Foreskin keratinocyte (primary cell): ENCODE measurements at places on chromosomes 7 and 10. TPM values are rescaled to one million over a fixed set of nuclear protein-coding genes. Genes with fewer than 3 reads are reported as not detected.

DNA sequence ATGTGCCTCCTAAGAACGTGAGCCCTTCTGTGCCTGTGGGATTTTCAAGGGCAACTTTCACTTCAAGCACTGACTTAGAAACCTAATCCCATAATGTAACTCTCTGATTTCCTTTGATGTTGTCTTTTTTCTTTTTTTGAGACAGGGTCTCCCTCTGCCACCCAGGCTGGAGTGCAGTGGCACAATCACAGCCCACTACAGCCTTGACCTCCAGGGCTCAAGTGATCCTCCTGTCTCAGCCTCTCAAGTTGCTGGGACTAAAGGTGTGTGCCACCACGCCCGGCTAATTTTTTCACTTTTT, 64.4 kb upstream of the GSDME start:
- no peak for DNase-seq

DNA sequence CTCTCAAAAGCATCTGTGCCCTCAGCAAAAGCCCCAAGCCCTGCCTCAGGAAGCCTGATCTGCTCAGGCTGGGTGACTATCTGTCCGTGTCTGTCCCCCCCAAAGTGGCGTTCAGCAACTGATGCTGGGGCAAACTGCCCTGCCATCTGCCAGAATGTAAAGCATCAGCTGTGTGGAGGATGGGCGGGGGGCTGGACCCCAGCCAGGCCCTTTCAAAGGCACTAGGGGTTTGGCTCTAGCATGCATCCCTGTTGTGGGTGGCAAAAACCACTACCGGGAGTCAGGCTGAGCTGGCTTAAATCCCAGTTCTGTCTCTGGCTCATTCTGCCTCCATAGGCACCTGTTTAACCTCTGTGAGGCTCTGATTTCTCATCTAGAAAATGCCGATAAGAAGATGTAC, 35.5 kb downstream of the GPRIN2 start:
- peak; percentile 22 for DNase-seq

DNA sequence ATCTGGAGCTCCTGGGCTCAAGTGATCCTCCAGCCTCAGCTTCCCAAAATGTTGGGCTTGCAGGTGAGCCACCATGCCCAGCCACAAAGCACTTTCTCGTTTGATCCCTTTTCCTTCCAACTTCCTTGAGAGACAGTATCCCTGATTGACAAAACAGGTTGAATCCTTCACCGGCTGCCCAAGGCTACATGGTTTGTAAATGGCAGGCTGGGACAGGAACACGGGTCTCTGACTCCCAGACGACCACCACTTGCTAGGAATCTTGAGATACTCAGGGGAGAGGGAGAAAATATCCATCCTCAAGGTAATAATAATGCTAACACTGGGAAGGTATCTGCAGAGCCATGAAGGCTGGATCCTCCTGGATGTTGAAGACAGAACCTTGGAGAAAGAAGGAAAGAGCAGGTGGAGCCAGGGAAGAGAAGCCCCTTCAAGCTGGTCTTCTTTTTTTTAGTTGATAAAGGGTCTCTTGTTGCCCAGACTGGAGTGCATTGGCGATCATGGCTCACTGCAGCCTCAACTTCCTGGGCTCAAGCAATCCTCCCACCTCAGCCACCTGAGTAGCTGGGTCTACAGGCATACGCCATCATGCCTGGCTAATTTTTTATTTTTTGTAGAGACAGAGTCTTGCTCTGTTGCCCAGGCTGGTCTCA, 19.8 kb downstream of the MMRN2 start:
- no peak for DNase-seq

GRCh38 chr10:44422570-44423101, 37.7 kb upstream of the CXCL12 start:
- no peak for DNase-seq

Gene DYDC2
- total RNA-seq = 0.14 and 0.28 TPM in 2 replicates

Gene HHEX
- total RNA-seq = not detected in 2 replicates

Gene MMD2
- total RNA-seq = not detected in 2 replicates

Gene CCL24
- not detected in 2 replicates for total RNA-seq

Gene ENTPD7
- 11.8 and 13.3 TPM in 2 replicates for total RNA-seq
